Pancreas (tissue), 10 donors: ENCODE measurements at places on chromosomes 2 and 18. TPM values are rescaled to one million over a fixed set of nuclear protein-coding genes. Genes with fewer than 3 reads are reported as not detected.

Gene CYRIA
- polyA plus RNA-seq, result 0.65 TPM

Gene DLX1
- polyA plus RNA-seq, result 0.26 TPM

Gene MTIF2
- 16.2 TPM for polyA plus RNA-seq

Gene TUBA3D
- 0.23 TPM for polyA plus RNA-seq

Gene KYNU
- 0.23 TPM for polyA plus RNA-seq

DNA sequence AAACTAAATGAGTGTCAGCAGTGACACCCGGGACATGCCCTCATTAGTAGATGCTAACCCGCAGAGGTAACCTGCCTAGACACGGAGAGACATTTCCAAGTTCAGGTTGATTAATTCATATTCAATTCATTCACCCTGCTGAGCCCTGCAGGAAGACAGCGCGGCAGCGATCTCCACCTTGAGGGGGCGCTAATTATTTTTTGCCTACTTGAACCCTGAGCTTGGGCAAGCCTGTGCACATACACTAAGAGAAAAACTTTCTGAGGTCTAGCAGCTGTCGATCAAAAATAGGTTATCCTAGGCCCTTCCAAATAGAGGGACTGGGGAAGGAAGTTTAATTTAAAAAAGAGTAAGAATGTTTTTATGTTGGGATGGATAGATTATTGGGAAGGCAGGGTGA is 1.3 kb upstream of the LYPD6 start:
- no peak for DNase-seq

GRCh38 chr2:210671065-210671464 is 114.7 kb downstream of the CPS1 start:
- DNase-seq, result no peak

DNA sequence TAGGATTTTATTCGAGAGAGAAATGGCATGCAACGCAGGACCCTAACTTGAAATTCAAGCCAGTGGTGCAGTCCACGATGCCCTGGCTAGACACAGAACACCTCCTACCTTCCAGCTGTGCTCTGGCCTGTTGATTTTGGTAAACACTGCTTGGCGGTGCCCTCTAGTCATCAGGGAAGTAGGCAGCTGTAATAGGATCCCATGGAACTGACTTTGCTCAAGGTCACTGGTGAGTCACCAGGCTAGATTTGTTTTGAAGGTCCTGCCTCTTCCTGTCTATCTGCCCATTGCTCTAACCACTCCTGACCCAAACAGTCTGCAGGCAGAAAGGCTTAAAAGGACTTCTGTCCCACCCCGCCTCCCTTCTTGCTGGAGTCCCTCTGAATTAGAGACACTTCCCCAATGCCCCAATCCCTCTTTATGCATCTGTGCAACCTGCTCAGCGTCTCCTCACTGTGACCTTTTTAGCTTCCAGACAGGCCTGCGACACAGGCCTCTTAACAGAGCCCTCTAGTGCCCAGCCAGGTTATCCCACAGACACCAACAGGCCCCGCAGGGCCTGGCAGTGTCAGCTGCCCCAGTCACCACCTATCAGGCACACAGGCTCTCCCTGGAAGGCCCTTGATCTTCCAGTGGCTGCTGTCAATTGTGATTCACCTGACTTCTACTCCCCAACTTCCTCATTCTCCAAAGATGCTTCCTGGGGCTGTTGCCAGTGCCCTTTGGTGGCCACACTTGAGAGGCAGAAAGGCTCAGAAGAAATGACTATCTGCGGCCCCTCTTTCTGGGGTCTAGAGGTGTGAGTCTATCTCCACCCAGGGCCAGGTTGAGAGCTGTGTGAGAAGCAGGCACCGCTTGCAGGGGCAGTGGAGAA is 5.2 kb downstream of the TMEM127 start:
- DNase-seq, result peak; percentile 66

DNA sequence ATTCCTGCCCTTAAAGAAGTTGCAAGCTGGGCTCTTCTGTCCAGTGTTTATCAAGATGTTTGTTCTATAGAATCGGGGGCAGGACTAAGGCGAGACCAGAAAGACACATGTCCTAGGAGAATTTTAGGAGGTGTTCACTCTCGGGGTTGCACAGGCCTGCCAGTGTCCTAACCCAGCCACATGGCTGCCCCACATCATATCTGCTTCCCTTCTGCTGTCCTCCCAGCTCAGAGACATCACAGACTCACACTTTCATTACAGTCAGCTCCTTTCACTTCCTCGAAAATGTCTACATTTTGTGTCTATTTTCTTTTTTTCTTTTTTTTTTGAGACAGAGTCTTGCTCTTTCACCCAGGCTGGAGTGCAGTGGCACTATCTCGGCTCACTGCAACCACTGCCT is 10.7 kb upstream of the MRO start:
- no peak for DNase-seq

DNA sequence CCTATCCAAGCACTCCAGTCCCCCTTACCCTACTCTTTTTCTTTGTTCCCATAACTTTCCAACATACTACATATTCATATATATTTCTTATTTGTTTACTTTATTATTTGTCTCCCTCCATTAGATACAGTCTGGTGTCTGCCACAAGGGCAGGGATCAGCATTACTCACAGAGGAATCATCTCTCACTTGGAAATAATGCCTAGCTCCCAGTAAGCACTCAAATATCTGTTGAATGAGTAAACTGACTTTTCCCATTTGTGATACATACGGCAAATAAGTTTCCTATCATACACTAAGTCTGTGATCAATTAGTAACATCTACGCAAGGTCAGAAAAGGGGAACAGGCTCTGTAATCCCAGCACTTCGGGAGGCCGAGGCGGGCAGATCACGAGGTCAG is 18.7 kb downstream of the C1D start:
- no peak for DNase-seq

DNA sequence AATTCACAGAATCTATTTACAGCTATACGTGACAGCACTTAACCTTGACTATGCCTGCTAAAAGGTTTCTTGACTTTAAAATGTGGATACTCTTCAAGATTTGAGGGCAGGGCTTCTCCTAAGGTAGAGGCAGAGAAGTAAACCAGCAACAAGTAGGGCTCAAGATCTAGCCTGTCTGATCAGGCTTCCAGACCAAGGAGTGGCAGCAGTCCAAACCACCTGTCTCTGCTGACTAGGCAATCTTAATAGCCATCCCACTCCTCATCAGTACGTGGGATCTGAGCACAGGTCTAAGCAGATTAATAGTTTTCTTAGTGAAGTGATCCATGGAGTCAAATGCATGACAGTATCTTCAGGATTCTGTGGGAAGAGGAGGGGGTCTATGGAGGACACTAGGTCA is 100.4 kb downstream of the GPD2 start:
- DNase-seq, result no peak

DNA sequence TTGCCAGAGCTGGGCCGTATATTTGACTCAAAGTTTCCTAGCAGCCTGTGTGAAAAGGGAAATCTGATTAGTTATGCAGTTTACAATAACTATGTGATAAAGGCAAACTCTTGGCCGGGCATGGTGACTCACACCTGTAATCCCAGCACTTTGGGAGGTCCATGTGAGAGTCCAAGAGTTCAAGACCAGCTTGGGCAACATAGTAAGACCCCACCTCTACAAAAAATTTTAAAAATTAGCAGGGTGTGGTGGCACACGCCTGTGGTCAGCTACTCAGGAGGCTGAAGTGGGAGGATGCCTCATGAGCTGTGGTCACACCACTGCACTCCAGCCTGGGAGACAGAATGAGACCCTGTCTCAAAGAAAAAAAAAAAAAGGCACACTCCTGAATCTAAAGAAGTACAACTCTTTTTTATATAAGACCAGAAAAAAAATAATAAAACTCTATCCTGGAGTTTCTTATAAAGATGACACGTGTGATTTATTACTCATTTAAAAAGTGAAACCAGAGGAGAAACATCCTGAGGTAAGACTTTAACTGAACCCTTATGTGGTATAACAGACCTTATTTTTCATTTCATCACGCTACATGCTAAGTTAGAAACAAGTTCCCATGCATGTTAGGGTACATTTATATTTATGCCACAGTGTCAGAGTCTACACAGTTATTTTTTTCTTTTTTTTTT is 32.6 kb upstream of the KCMF1 start:
- no peak for DNase-seq

DNA sequence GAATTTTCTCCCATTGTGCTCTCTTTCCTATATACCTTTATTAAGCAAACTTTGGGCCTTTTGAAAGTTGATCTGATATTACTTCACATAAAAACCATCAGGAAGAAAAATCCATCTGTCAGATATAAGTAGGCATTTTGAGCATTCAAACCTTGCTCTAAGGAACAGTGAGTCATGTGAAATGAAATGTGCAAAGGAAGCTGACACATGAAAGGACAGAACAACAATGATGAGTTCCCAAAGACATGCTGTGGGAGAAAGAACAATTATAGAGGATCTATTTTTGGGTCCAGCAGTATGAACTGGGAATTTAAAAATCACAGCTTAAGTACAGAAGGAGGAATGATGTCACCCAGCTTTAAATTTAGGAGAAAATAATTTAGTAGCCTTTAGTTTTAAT is 18.1 kb downstream of the CALCRL start:
- no peak for DNase-seq
